Activated CD4-positive, alpha-beta T cell treated with anti-CD3 and anti-CD28 coated beads for 36 hours (primary cell): ENCODE measurements at places on chromosomes 16 and 17. TPM values are rescaled to one million over a fixed set of nuclear protein-coding genes. Genes with fewer than 3 reads are reported as not detected.

Gene HSD17B2
- not detected for total RNA-seq

Gene SGSM2
- 21.4 TPM for total RNA-seq

Gene KRT15
- total RNA-seq, result not detected

GRCh38 chr17:72388765-72389473 is 268.1 kb downstream of the SOX9 start:
- no peak overlapping the region for H3K4me3 ChIP-seq
- no peaks in the 10 kb centered on the region for H3K4me1 ChIP-seq
- H3K27ac ChIP-seq, result no peak overlapping the region
- H3K36me3 ChIP-seq, result no peaks in the 10 kb centered on the region
- H3K27me3 ChIP-seq, result peaks cover 2% of the 10 kb centered on the region

GRCh38 chr16:88979353-88980015 is 2.5 kb upstream of the CBFA2T3 start:
- H3K4me1 ChIP-seq, result peaks cover 2% of the 10 kb centered on the region
- H3K27ac ChIP-seq, result no peak overlapping the region
- H3K27me3 ChIP-seq, result peaks cover 12% of the 10 kb centered on the region
- no peak overlapping the region for H3K4me3 ChIP-seq
- no peak for DNase-seq

DNA sequence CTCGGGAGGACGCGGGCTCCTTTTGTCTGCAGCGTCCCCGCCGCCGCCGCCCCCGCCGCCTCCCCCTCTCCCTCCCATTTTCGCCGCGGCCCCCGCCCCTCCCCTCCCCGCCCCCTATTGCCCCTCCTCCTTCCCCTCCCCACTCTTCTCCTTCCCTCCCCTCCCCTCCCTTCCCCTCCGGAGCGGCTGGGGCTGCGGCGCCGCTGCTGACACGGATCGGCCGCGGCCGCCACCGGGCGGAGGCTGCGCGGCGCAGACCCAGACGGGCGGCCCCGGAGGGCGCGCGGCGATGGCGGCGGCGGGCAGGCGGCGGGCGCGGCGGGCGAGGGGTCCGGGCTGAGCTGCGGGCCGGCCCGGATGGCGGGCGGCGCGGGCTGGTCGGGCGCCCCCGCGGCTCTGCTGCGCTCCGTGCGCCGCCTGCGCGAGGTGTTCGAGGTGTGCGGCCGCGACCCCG is at the start of gene RAB11FIP4:
RAB11FIP4 (plus strand) TSS at position 180 of the 454 bp plus-strand sequence; CDS start at position 358, 178 bp downstream.
- H3K27ac ChIP-seq, result no peak within 1 kb of the TSS
- H3K36me3 ChIP-seq, result no peaks in the 10 kb centered on the region
- peak within 1 kb of the TSS; percentile 60 for H3K4me3 ChIP-seq
- DNase-seq, result peak; percentile 30
- peaks cover 3% of the 10 kb centered on the region for H3K4me1 ChIP-seq
- peaks cover 37% of the 10 kb centered on the region for H3K27me3 ChIP-seq

DNA sequence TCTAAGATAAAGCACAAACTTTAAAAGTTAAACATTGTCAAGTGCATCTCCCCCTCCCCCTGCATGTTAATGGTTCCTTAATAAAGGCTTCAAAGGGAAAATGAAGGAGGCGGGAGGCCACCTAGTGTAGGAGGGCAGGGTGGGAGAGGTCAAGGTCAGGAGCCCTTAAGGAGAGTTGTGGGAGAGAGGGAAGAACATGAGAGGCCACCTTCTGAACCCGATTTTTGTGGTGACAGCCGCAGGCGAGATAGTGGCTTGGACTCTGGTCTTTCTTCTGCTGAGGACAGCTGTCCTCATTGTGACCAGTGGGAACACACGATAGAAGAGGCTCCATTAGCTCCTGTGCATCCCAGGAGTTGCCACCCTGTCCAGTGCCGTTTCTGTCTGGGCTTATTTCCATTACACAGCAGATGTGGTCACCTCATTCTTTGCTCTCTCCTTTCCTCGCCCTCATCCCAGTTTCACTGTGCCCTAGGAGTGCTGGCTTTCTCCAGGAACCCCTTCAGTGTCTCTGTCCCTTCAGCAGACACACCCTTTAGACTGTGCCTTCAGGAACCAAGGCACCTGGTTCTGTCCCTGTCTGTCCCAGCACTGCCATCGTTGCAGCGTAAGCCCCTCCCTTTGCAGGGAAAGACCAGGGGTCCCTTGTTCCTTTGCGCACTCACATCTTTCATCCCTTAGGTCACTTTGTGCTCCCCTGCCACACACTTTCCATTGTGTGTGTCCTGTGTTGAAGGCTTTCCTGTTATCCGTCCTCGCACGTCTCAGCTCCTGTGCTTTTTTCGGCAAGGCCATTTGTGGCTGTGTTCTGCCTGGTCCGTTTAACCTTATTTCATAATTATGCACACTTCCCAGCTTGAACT is 7.5 kb downstream of the SEC14L1 start:
- no peak for DNase-seq
- H3K36me3 ChIP-seq, result peaks cover 27% of the 10 kb centered on the region
- H3K4me3 ChIP-seq, result no peak overlapping the region
- H3K4me1 ChIP-seq, result peaks cover 47% of the 10 kb centered on the region

DNA sequence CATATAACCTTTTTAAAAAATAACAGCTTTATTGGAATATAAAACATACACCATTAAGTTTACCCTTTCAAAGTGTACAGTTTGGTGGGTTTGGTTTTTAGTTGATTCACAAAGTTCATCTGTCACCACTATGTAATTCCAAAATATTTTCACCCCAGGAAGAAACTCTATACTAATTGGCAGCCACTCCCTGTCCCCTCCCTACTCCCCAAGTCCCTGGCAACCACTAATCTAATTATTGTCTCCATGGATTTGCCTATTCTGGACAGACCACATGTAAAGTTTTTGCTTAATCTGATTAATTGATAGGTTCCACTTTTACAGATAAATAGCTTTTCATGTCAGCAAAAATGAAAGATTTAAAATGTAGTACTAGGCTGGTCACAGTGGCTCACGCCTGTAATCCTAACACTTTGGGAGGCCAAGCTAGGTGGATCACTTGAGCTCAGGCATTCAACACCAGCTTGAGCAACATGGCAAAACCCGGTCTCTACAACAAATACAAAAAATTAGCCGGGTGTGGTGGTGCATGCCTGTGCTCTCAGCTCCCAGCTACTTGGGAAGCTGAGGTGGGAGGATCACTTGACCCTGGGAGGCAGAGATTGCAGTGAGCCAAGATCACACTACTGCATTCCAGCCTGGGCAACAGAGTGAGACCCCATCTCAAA is 25.0 kb upstream of the MAPK3 start:
- H3K36me3 ChIP-seq, result no peaks in the 10 kb centered on the region
- no peaks in the 10 kb centered on the region for H3K27me3 ChIP-seq
- no peak for DNase-seq
- no peak overlapping the region for H3K4me3 ChIP-seq
- peaks cover 5% of the 10 kb centered on the region for H3K4me1 ChIP-seq
- no peak overlapping the region for H3K27ac ChIP-seq

- no peak for DNase-seq
- H3K27ac ChIP-seq, result no peak overlapping the region
- H3K4me3 ChIP-seq, result no peak overlapping the region
- H3K27me3 ChIP-seq, result no peaks in the 10 kb centered on the region
- no peaks in the 10 kb centered on the region for H3K36me3 ChIP-seq
These were observed 60.5 kb upstream of the ZFHX3 start for GRCh38 chr16:73108195-73108963.

DNA sequence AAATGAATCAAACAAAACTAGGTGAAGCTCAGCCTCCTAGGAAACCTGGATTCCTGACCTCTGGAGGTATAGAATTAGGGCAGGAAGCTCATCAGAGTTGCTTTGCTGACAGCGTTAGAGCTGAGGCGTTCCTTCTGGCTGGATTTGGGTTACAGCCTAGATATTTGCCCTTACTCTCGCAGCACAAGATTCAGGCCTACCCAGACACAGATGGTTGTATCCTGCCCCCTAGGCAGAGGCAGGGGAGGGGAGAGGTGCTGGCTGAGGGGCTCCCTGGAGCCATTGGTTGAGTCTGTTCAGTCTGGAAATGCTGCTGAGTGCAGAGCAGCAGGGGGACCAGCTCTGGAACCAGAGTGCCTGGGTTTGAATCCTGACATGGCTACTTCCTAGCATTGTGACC is 78.4 kb downstream of the MPRIP start:
- no peaks in the 10 kb centered on the region for H3K27me3 ChIP-seq
- no peak for DNase-seq
- H3K36me3 ChIP-seq, result no peaks in the 10 kb centered on the region

DNA sequence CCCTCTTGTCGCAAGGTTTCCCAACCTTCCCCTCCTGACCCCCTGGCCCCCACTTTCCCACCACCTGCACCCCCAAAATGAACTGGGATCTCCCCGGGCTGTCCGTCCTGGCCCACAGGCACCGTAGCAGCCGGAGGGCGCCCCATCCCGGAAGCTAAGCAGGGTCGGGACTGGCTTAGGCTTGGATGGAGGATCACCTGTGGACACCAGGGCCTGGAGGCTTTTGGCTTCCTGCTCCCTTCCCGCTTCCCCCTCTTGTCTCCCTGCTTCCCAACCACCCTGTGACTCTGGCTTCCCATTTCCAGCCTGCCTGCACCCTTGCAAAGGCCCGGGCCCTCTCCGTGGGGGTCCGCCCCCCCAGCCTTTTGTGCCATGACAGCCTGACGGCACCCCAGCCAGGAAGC is 2291.3 kb downstream of the TP53TG3F start:
- no peak for DNase-seq
- no peaks in the 10 kb centered on the region for H3K27me3 ChIP-seq
- no peak overlapping the region for H3K4me3 ChIP-seq

DNA sequence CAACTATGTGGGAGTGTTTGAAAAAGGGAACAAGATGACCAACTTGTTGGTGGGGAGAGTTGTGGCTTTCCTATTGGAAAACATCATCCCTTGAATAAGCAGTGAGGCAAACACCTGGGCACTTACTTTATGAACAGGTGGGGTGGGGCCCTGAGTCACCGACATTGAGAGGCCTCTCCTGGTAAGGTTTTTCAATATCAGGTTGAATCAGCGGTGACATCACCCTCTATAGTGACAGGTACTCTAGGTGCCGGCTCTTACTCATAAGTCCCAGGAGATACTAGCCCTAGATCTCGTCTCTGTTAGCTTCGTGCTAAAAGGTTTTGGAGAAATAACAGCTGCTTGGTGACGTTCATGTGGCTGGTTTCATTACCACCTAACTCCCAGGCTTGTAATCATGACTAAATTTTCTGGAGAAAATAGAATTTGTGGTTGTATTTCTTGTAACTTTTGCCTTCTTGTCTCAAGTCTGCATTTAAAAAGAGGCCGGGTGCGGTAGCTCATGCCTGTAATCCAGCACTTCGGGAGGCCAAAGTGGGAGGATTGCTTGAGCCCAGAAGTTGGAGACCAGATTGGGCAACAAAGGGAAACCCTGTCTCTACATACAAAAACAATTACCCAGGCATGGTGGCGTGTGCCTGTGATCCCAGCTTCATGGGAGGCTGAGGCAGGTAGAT is 19.3 kb downstream of the CDH1 start:
- peaks cover 66% of the 10 kb centered on the region for H3K4me1 ChIP-seq
- H3K36me3 ChIP-seq, result no peaks in the 10 kb centered on the region
- DNase-seq, result peak; percentile 90
- peak overlapping the region; percentile 52 for H3K4me3 ChIP-seq
- H3K27me3 ChIP-seq, result no peaks in the 10 kb centered on the region

DNA sequence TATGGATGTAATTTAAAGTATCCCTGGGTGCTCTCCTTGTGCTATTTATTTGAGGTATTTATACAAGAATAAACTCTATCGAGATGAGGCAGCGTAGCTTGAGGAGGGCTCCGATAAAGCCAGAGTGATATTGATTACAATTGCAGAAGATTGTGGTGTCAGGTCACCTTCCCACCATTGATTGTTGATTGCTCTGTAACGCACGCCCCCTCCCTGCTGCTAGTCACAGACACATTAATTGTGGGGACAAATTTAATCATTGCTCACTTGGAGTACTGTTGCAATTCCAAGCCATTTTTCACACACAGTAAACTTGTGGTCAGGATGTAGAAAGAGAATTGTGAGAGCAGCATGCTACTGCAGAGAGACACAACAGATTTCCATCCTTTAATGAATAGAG is 75.4 kb downstream of the IRX3 start:
- no peaks in the 10 kb centered on the region for H3K36me3 ChIP-seq
- H3K4me1 ChIP-seq, result no peaks in the 10 kb centered on the region
- DNase-seq, result no peak
- no peaks in the 10 kb centered on the region for H3K27me3 ChIP-seq

- peak overlapping the region; percentile 85 for H3K27ac ChIP-seq
- no peaks in the 10 kb centered on the region for H3K36me3 ChIP-seq
- H3K4me3 ChIP-seq, result peak overlapping the region; percentile 86
- H3K27me3 ChIP-seq, result no peaks in the 10 kb centered on the region
- H3K4me1 ChIP-seq, result peaks cover 27% of the 10 kb centered on the region
These were observed 2.6 kb downstream of the RAI1 start for GRCh38 chr17:17683710-17684365.
